ENCODE measurements at places on chromosomes 5 and 9.
A peak's percentile ranks its signal among the peaks of the same experiment; 100 is the strongest.

- no peak for DNase-seq
Measured at GRCh38 chr5:127400539-127400938, 109.9 kb downstream of the MEGF10 start.

GRCh38 chr9:124779368-124780059 lies 2.6 kb downstream of the OLFML2A start:
- DNase-seq: no peak

DNA sequence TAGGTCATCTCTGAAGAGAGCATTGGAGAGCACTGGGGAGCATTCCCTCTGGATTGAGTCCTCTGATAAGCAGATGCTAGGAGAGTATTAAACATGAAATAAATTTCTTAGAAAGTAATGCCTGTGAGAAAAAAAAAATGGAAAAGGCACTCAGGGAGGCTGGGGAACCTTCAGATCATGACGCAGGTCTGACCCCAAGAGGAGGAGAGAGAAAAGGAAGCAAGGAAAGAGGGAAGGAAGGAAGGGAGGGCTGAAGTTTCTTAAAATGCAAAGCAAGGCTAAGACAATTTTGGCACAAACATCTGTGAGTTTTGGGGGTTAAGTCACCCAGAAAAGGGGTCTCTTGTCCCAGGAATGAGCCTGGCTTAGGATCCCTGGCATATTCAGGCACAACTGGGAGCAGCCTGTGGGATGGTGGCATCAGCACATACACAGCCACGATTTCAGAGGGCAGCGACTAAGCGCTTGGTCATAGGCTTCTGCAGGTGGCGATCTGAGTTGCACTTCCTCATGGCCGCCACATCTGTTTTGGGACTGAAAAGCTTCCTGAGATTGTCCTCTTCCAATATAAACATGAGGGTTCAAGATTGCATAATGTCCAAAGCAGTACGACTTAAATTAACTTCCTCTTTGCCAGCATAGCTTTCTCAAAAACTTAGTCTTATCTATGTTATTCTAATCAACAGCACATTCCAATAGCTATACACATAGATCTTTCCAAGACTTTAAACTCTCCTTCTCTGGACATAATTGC lies 692.7 kb downstream of the DNAH5 start:
- DNase-seq: peak; percentile 16

- no peak for DNase-seq
Measured at GRCh38 chr9:7433508-7434292, 365.9 kb downstream of the DMAC1 start.

DNA sequence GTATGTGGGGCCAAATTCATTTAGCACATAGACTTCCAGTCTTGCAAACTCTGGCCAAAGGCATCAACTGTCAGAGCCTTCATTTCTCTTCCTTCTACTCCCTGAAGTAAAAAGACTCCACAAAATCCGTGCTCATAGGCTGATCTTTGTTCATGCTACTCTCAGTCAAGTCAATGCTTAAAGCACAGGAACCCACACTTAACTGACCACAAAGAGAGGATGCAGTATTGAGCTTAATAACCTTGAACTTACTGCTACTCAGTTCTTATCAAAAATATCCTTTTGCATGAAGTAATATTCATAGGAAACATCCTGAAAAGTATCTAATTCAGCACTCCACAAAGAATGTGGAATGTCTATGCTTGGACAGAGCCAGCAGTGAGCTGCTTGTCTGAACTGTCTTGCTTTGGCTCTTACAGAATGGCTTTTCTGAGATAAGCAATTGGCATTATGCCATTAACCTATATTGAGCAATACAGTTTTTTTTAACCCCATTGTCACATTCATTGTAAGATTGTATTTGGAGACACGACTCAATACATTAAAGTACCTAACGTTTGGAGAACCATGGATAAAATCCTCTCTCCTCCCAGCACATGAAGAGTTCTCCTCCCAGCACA lies 21.7 kb downstream of the LPAR1 start:
- no peak for DNase-seq

- DNase-seq: no peak
Measured at GRCh38 chr9:118782790-118783463, 586.3 kb downstream of the BRINP1 start.

DNA sequence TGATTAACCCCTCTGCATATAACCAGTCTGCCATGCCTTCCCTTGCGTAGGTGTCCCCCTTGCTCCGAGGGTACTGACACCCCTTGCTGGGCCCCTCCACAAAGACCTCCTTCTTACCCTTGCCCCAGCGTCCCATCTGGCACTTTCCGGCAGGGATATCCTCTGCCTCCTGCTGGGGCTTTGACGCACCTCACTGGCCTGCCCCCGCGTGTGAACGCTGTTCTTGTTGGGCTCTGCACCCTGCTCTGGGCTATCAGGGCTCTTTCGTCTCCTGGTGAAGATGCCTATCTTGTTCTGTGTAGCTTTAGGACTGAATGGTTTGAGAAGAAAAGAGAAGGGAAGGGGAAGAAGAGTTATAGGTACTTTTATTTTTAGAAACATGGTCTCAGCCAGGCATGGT lies 53.0 kb downstream of the SUB1 start:
- no peak for DNase-seq

- DNase-seq: no peak
Measured at GRCh38 chr5:17415321-17415758, 82.7 kb upstream of the TAF11L2 start.

DNA sequence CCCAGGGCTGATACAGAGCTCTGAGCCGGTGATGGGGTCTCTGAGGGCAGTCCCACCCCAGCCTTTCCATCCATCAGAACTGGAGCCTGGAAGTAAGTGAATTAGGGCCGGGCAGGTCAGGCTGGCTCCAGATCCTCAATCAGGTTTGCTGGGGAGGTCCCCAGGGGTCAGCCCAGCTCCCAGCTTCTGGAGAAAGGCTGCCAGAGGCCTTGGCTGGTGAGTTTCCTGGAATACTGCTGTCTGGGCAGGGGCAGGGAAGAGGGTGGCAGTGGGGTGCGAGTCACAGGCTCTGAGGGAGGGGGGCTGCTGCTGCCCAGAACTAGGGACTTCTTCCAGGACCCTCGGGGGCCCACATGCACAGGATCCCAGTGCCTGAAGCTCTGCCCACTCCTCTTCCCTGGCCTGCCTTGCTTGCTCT lies 200.6 kb upstream of the MVB12B start:
- no peak for DNase-seq

GRCh38 chr9:93290495-93291434 lies 106.8 kb downstream of the WNK2 start:
- no peak for DNase-seq

GRCh38 chr9:97534185-97534584 lies 32.7 kb downstream of the TMOD1 start:
- no peak for DNase-seq

- no peak for DNase-seq
Measured at GRCh38 chr5:32202394-32202793, 28.3 kb upstream of the GOLPH3 start.

DNA sequence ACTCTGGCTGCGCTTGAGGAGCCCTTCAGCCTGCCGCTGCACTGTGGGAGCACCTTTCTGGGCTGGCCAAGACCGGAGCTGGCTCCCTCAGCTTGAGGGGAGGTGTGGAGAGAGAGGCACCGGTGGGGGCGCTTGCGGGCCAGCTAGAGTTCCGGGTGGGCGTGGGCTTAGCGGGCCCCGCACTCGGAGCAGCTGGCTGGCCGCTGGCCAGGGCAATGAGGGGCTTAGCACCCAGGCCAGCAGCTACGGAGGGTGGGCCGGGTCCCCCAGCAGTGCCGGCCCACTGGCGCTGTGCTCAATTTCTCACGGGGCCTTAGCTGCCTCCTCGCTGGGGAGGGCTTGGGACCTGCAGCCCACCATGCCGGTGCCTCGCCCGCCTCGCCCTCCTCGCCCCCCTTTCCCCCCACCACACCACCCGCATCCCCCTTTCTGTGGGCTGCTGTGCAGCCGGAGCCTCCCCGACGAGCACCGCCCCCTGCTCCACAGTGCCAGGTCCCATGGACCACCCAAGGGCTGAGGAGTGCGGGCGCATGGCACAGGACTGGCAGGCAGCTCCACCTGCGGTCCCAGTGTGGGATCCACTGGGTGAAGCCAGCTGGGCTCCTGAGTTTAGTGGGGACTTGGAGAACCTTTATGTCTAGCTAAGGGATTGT lies 954.5 kb downstream of the DTWD2 start:
- no peak for DNase-seq

- DNase-seq: no peak
Measured at GRCh38 chr5:169788168-169788567, 151.1 kb downstream of the DOCK2 start.

DNA sequence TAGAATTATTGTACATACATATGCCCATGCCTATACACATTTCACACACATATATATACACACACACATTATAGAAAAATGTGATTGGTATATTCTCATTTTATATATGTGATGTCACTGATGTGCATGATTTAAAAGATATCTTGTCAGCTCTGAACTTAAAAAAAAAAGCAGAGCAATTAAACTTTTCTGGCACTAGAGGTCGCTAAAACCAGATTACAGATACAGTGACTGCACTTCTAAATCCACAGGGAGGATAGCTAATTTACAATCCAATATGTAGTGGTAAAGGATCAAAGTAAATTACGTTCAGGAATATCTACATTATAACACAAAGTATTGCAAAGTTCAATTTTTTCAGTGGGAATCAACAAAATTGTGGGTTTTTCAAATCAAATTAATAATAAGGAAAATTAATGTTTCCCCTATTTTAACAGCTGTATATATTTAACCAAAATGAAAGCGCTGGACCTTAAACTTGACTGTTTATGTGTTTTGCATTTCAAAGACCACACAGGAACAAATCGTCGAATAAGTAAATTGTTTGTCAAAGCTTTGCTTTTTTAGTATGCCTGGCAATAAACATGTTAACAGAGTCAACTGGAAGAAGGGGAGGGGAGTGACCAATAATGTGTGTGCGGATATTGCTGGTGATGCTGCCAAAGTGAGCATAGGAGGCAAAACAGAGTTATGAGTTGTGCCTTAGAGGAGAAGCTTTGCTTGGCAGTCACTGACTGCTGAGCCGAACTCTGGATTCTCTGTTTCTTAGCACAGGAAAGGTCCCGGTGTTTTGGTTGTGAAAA lies 1201.4 kb upstream of the C9orf72 start:
- DNase-seq: no peak

DNA sequence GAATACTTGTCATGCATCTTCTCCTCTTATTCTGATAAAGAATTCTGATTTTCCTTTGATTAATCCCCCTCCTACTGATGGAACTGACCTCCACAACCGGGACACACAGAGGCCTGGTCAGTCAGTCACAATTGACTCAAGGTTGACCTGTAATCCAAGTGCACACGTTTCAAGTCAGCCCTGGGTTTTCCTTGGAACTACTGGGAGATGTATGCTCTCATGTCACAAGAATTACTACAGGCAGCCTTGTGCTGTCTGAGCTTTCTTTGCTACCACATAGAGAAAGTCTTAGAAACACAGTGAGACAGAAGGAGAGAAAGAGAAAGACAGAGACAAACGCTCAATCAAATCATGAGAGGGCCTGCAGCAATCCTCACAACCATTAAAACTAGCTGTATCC lies 345.8 kb downstream of the PDE4D start:
- DNase-seq: no peak

DNA sequence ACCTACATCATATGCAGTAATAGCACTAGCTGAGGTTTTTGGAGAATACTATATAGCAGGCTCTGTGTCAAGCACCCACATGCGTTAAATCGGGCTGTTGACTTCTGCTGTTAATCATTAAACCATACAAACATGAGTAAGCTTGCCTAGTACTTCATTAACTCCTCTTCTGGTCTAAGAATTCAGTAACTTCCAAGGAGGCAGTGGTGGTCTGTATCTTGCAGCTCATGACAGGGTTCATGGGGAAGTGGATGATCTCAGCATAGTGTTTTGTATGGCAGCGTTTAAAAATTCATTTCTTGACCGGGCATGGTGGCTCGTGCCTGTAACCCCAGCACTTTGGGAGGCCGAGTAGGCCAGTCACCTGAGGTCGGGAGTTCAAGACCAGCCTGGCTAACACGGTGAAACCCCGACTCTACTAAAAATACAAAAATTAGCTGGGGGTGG lies at the start of gene HAVCR1:
Gene HAVCR1, minus strand, starts transcription at position 24 of the 447 bp plus-strand sequence. CDS start 1,173 bp downstream, outside the sequence.
- no peak for DNase-seq

DNA sequence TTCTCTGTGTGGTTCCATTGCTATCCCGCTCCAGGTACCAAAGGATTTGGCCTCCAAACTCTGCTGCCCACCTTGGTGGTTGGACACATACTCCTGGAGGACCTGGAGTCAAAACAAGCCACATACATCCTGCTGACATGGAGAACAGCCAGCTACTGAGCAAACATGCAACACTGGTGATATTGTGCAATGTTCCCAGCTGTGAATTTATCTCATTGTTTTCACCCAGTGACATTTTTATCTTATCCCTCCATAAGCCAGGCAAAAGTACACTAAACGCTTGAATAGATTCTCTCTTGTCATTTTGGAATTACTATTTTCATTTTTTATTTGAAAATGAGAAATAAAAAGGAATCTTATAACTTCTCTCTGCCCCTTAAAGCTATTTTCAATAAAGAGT lies 11.1 kb upstream of the CTSL start:
- peak; percentile 29 for DNase-seq

DNA sequence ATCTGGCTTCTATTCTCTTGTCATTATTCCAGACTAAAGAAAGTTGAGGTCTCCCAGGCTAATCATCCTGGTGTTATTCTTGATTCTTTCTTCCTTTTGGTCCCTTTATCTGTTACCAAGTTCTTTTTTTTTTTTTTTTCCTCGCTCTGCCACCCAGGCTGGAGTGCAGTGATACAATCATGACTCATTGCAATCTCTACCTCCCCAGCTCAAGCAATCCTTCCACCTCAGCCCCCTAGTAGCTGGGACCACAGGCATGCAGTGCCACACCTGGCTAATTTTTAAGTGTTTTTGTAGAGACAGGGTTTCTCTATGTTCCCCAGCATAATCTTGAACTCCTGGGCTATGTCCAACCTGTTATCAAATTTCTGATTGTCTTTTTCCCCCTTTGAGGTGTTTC lies 126.6 kb upstream of the DHFR start:
- DNase-seq: no peak

DNA sequence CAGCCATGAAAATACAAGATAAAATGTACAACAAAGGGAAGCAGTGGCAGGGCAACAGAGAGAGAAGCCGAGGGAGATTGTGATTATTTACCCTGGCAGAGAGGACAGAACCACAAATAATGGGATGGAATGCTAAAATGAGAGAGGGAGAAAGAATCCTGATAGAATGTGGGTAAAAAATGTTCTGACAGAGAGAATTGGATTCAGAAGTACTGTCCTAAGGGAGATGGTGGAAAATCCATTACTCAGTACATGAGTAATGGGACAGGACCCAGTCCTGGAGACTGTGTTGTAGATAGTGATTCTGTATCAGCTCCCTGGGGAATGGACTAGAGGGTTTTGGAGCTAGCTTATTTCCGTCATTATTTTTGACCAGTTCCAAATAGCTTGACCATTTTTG lies 831.5 kb downstream of the MAT2B start:
- DNase-seq: no peak

- no peak for DNase-seq
Measured at GRCh38 chr9:88737876-88738275, 202.9 kb downstream of the NXNL2 start.
